ENCODE measurements at places on chromosomes 7 and 10. TPM values are rescaled to one million over a fixed set of nuclear protein-coding genes. Genes with fewer than 3 reads are reported as not detected.

- DNase-seq = peak; percentile 84
These were observed 880.6 kb downstream of the LRMDA start for GRCh38 chr10:76311752-76312636.

- DNase-seq = no peak
These were observed 11.5 kb downstream of the AKR1E2 start for GRCh38 chr10:4837551-4837950.

GRCh38 chr10:84214046-84214572 lies 11.2 kb downstream of the LRIT2 start:
- no peak for DNase-seq

- DNase-seq = peak; percentile 16
These were observed 62.6 kb downstream of the CUL2 start for GRCh38 chr10:35027567-35027966.

- no peak for DNase-seq
These were observed 27.8 kb downstream of the DDC start for GRCh38 chr7:50537417-50537816.

GRCh38 chr10:63266391-63267316 lies 133.5 kb downstream of the NRBF2 start:
- DNase-seq = no peak

- no peak for DNase-seq
These were observed 19.9 kb upstream of the FMC1 start for GRCh38 chr7:139321071-139321745.

DNA sequence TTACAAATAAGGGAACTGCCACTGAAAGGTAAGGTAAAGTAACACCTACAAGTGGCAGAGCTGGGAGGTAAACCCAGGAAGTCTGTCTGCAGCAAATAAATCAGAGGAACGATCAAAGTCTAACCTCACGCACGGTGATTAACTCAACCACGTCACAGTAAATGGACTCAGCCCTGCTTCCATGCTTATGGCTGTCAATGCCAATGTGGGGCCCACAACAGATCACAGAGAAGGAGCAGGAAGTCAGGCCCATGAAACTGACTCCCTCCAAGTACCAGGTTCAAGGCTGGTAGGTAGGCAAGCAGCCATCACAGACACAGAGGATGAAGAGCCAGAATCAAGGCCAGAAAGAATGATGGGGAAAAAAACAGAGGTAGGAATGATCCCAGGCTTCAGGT lies 38.0 kb upstream of the ACSL5 start:
- DNase-seq = no peak

DNA sequence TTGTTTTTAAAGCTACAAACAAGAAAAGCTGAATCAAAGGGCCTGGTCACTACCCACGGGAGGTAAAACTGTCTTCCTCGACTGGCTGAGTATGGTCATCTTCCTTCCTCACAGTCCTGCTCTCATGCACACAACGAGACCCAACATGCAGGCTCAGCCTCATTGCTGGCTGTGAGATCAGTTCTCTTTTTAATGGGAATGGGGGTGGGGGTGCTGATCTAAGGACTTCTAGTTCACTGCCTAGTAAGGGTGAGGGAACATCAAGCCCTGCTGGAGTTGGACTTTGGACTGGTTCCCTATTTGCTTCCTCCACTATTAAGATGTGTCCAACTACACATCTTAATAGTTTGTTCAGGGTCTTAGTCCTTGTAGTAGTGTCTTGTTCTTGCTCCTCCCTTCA lies 48.2 kb downstream of the ABCB4 start:
- no peak for DNase-seq

DNA sequence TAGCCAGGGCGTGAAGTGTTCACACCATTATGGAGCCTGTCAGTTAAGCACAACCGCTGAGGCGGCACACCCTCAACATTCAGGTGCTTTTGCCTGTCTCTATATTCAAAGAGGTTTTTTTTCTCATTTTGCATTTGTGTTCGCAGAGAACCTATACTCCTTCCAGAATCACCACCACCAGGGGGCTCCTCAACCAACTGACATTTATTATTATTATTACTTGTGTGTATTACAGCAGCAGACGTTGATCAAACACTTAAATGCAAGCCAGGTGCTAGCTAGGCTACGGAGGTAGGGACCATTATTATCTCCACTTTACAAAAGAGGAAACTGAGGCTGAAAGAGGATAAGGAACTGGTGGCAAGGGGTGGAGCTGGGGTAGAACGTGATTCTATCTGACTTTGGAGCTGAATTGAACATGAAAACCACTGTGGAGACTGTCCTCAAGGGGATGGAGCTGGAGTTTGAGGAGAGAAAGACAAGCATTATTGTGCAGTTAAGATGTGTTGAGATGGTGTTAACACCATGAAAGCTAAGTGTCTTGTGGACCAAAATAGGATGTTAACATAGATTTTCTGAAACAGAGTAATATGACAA lies 133.8 kb upstream of the PLXNA4 start:
- no peak for DNase-seq

The ASB13 gene
- 6.7 TPM for total RNA-seq
